ENCODE measurements at places on chromosomes 11 and 22.

DNA sequence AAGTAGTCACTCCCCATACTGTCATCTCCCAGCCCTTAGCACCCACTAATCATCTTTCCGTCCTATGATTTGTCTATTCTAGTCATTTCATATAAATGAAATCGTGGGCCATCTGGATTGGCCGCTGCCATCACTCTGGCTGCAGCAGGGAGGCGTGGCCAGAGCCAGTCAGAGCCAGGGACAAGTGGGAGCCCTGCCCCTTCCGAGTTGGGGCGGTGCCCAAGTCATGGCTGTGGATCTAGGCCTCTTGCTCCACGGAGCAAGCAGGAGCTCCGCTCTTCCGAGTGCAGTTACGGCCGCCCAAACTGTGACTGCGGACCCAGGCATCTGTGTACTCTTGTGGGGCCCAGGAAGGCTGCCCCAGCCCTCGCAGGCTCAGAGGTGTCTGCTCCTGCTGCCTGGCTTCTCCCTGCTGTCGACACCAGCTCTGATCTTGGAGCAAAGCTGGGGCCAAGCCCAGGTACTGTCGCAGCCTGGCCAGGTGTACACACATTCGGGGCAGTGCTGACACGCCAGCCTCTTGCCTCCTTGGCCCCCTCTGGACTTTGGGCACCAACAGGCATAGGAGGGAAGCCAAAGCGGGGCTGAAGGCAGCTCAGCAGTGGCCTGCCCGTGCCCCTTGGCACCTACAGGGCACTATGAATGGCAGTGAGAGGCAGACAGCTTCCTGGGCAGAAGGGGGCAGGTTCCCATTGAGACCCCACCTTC is 8.4 kb downstream of the MRPL48 start:
- DNase-seq, result no peak

- no peak for DNase-seq
Measured at GRCh38 chr11:110958216-110958615, 246.0 kb upstream of the ARHGAP20 start.

DNA sequence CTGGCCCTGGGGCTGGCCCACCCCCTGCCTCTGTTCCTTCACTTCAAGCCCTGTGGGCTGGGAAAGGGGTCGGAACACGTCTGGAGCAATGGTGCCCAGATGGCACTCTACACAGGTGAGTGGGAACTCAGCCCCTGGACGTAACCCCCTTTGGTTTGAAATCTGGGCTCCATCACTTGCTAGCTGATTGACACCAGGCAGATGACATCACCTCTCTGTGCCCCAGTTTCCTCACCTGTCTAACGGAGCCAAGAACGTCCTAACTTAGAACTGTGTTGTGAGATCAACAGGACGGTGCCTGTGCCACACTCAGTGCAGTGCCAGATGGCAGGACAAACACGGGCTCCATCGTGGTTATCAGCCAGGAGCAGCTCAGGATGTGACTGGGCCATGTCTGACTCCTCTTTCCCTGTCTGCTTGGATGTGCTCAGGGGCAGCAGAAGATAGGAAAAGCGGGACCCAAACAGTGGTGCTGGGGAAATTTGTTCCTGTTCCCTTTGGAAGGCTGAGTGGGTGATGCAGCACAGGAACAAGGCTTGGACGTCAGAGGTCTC is 24.4 kb downstream of the NPTXR start:
- no peak for DNase-seq

DNA sequence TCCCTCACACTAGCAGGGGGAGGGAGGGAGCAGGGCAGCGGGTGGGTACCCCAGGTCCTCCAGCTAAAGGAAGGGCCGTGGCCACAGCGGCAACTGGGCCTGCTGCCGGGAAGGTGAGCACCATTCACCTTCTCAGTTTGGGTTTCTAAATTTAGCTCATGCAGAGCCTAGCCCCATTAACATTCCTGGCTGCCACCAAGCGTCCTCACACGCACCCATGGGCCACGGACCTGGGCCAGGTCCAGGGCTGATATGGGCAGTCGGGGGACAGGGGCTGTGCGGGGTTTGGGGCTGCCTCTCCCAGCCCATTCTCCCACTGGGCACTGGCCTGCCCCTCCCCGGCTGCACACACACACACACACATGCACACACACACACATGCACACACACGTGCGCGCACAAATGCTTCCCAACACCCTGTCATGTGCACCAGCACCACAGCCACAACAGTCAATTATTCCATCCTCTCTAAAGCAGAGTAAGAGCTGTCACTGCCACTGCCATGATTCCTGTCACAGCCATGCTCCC is 28.7 kb downstream of the SYT7 start:
- no peak for DNase-seq

- DNase-seq, result no peak
Measured at GRCh38 chr11:14137284-14137683, 174.8 kb downstream of the SPON1 start.

GRCh38 chr11:128399251-128400121 is 187.9 kb downstream of the ETS1 start:
- DNase-seq, result no peak
